Osteoblast (primary cell): ENCODE measurements at places on chromosomes 5 and 9. TPM values are rescaled to one million over a fixed set of nuclear protein-coding genes. Genes with fewer than 3 reads are reported as not detected.

PTGES gene
- 70.9 and 115 TPM in 2 replicates for total RNA-seq

STK32A gene
- 1.2 and 1.8 TPM in 2 replicates for total RNA-seq

LAMC3 gene
- under 0.01 TPM in 1 of 2 replicates, not detected in the other for total RNA-seq

PCDHGB1 gene
- total RNA-seq, result 3.3 and 5.0 TPM in 2 replicates

GCNT4 gene
- 2.5 and 2.7 TPM in 2 replicates for total RNA-seq

ELAVL2 gene
- under 0.01 and 0.36 TPM in 2 replicates for total RNA-seq

NR5A1 gene
- total RNA-seq, result not detected in 2 replicates

CDH9 gene
- total RNA-seq, result not detected in 2 replicates

FOXD4L3 gene
- total RNA-seq, result under 0.01 TPM in 1 of 2 replicates, not detected in the other

LIFR gene
- 33.6 and 39.8 TPM in 2 replicates for total RNA-seq

LIX1 gene
- total RNA-seq, result not detected in 2 replicates

PTPRD gene
- total RNA-seq, result 23.9 and 24.8 TPM in 2 replicates

DNA sequence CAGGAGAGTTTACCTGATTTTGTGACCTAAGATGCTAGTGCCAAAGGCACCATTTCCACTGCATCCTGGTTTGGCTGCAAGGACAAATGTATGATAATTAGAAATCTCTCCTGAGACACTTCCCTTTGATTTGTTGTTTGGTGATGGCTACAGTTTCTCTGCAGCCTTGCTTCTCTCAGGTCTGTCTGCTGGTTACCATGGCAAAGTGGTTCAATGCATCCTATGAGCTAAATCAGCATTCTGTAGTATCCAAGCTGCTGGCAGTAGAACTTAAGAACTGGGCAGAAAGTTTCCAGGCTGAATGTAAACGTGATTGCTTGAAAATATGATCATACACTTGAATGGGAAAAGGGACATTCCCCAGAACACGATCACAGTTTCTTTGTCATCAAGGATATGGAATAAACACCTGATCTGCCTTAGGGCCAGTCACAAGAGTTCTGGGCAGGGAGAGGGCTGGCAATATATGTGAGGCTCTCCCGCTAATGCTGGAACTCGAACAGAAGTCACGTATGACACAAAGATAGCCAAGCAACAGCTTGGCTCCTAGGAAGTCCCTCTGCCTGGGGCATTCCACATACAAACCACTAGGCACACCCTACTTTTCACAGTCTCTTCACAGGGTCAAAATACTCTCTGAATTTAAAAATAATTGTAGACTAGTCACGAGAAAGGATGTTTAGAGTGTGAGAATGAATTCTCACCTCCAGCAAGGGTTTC lies 138.1 kb upstream of the GRAMD2B start:
- DNase-seq, result no peak

DNA sequence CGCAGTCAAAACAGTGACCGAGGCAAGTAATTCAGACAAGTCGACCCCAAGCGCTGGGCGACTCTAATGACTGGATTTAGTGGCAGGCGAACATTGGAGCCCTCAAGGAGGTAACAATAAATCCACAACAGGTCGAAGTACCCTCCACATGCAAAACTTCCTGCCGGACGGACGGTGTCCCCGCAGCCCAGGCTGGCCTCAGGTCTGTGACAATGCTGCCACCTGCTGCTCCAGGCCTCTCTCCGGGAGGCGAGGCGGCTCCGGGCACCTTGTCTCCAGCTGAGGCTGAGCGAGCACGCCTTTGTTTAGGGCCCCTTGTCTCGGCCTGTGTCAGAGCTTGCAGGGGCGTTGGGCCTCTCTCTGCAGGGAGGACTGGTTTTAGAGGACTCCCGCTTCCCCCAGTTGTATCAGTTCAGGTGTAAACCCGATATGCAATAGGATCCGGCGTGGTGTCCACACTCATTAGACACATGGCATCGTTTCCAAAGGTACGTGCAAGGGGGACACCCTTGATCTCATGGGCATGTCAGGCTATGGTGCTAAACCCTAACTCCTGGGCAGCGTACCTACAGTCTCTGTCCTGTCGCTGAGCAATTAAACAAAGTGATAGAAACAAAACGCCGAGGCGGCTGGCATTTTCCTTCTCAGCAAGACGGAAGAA lies 628.0 kb upstream of the ADAMTS16 start:
- DNase-seq, result no peak

GRCh38 chr5:120451445-120451844 lies 12.7 kb upstream of the PRR16 start:
- no peak for DNase-seq

- DNase-seq, result no peak
These were observed 212.5 kb downstream of the MEF2C start for GRCh38 chr5:88670461-88670860.

DNA sequence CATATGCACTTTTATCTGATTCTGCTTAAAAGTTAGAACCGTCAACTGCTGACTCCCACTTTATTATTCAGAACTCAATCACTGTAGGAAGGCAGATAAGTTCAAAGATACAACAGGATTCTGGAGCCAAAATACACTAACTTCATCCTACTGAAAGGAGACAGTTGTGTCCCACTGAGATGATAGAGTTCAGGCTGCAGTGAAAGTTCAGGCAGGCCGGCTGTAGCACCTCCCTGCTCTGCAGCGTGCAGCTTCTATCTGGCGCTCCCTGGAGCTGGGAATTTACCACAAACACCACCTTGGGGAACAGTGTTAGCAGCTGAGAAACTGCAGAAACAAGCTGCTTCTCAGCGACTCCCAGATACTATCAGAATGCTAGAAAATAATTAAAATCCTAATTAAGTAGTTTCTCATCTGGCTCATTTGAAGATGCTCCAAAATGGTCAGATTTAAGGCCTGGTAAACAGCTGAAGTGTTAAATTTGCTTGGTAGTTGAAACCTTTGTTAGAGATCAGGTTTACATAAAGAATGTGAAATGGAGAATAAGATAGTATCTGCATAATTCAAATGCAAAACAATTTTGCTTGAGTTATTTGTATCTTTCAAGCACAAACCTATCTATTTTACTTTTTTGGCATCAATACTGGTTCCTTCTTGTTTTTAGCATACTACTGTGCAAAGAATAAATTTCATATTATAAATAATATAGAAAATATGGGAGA lies 52.3 kb upstream of the CNTLN start:
- DNase-seq, result peak; percentile 71

DNA sequence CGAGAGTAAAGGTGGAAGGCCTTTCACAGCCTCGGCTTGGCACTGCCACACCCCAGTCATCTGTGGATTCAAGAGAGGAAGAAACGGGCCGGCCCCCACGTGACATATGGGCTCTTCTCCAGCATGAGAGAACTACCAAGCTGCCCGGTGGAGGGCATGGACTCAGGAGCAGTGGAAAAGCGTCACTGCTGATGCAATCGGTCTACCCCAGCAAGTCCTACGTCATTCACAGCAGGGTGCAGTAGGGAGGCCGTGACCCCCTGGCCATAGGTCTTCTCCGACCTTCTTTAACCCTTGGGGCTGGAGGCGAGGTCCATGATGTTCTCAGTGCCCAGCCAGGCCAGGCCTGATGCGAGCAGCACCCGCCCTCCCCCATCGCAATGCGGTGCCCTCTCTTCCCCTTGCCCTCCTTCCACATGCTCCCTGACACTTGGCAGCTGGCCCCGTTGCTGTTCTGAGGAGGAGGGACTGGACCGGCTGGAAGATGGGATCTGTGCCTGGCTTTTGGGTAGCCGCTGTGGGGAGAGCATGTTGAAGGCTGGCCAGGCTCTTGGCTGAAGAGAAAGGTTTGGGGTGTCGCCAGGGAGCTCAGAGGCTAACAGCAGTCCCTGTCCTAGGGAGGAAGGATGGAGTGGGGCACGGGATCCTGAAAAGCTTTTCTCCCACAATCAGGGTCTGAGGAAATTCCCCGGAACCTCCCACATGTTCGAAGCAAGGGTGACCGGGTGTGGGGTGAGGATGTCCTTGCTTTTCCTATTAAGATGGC lies 89.8 kb downstream of the LIFR start:
- DNase-seq, result peak; percentile 78

DNA sequence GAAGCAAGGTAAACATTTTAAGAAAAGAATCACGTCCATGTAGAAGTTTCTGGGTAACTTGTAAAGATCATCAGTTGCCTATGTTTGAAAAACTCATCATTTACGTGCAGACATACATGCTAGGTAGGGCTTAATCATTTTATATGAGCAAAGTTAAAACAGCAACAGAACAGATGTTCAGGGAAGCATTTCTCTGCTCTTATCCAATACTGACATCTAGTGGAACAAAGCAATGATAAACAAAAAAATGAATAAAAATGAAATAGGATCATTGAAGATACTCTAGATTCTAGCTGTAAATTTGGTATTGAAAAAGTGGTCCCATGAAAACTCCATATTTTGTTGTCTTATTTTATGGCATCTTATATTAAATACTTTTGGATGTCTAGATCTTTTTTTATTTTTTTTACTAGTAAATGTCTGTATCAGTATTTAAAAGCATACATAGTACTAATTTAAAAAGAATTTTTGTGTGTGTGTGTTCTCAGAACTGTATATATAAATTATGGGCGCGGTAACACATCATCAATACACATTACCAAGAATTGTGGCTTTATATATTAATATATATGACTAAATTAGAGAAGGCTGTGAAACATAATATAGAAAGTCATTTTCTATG lies 1050.2 kb downstream of the CDH12 start:
- DNase-seq, result no peak

- no peak for DNase-seq
These were observed 137.3 kb upstream of the ANKH start for GRCh38 chr5:15008921-15009320.

- DNase-seq, result no peak
These were observed 131.5 kb downstream of the MARCHF11 start for GRCh38 chr5:16048132-16048531.

GRCh38 chr9:9919174-9919775 lies 693.5 kb downstream of the PTPRD start:
- DNase-seq, result no peak

- DNase-seq, result no peak
These were observed 1.9 kb upstream of the RUSC2 start for GRCh38 chr9:35488021-35488420.

DNA sequence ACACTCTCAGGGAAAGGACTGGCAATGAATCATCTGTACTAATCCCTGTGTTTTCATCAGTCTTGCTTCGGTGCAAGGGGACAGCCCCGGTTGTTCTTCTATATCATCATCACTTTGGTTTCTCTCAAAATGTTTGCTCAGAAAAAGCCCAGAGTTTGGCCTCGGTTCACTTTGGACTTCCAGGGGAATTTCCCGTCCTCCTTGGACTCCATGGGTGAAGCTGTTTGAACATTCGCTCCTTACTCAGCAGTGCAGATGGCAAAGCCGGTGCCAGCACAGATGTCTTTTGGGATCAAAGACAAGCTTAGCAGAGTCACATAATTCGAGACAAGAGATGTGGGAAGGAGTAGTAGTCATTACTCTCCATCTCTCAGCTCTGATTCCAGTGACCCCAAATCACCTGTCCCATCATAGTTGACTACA lies 69.8 kb upstream of the TNFSF8 start:
- DNase-seq, result no peak

DNA sequence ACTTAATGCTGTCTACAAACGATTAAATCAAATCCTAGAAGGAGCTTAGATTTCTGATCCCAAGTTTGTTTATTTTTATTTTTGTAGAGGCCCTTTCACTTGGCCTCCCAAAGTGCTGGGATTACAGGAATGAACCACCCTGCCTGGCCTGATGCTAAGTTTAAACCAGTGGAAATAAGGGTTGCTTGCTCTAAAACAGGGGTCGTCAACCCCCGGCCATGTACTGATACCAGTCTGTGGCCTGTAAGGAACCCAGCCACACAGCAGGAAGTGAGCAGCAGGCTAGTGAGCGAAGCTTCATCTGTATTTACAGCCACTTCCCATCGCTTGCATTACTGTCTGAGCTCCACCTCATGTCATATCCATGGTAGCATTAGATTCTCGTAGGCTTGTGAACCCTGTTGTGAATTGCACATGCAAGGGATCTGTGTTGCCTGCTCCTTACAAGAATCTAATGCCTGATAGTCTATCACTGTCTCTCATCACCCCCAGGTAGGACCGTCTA lies 11.4 kb downstream of the TTC1 start:
- no peak for DNase-seq

- no peak for DNase-seq
These were observed 121.2 kb upstream of the ST8SIA4 start for GRCh38 chr5:101024299-101024698.

DNA sequence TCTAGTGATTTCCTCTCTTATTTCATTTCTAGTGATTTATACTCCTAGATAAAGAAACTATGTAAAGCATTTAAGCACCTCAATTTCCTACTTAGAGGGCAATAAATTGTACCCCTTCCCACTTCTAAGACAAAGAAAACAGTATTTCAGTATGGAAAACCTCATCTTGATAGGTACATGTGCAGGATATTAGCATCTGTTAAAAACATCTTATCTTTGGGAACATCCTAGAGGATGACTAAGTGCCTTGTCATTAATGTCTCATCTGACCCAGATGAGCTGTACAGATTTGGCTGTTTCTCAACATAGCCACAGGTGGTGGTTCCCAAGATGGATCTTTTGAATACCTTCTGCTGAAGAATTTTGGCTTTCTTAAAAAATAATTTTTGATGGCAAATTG lies 5.7 kb downstream of the MEGF10 start:
- peak; percentile 66 for DNase-seq

DNA sequence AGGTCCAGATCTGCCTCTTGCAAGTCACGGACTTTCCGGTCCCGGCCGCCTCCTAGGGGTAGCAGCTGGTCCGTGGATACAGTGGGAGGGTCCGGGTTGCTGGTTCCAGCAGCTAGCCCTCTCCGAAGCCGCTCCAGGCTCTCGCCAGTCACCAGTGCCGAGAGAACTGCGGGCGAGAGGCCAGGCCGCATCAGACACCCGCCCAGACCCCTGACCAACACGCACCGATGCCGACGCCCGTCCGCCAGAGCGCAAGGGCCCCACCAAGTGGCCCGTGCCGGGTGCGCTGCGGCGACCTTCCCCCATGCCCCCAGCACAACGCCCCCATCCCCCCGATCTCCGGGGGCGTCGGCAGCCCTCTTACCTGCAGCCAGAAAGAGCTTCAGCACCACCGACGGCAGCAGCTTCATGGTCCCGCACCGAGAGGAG lies 470 bp downstream of the HBEGF start:
- peak; percentile 94 for DNase-seq

- no peak for DNase-seq
These were observed 2040.5 kb upstream of the C9orf72 start for GRCh38 chr9:29613773-29614172.

DNA sequence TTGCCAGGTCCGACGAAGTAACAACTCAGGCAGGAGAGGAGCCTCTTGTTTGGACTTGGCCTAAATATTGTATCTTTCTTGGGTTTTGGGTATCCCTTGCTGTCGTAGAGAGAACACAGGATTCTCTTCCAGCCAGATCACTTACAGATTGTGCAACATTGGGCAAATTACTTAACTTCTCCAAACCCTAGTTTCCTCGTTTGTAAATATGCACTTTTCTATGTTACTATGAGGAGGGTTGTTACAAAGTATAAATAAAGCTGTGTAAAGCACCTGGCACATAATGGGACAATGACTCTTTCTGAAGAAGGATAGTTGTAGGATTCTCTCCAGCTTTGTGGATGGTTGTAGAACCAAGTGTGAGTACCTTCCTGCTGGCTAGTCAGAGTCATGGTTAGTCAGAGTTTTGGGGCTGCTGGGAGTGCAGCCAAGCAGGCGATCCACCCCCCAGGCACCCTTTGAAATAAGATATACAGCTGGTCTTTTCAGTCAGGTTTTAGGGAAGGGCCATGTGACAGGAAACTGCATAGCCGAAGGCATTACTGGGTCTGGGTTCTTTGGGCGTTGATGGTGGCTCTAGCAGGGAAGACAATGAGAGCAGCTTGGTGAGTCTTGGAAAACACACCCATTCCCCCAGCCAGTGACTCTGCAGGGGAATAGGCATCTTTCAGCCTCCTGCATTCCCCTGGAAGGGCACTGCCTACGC lies 49.9 kb upstream of the GDNF start:
- DNase-seq, result peak; percentile 75
